Stimulated activated CD8-positive, alpha-beta memory T cell treated with anti-CD3 and anti-CD28 coated beads, Interleukin-12 subunit alpha, Interleukin-12 subunit beta, amount 100 ng/mL, for 4 hours (primary cell): ENCODE measurements at places on chromosomes 2 and 18.

GRCh38 chr2:226839951-226840350, 4.1 kb downstream of the RHBDD1 start:
- DNase-seq, result no peak

- DNase-seq, result no peak
Measured at GRCh38 chr18:47936952-47937351, 6.5 kb upstream of the SMAD2 start.

GRCh38 chr2:232053777-232054176, 92.3 kb downstream of the DIS3L2 start:
- DNase-seq, result no peak

GRCh38 chr2:222169346-222169745, 129.5 kb downstream of the PAX3 start:
- DNase-seq, result no peak

GRCh38 chr2:37779611-37780386, 108.4 kb upstream of the CDC42EP3 start:
- DNase-seq, result no peak
